NCI-H774 (cell line): ENCODE measurements at places on chromosomes 6 and 20.

GRCh38 chr6:30062471-30063178 lies 1.6 kb downstream of the POLR1H start:
- DNase-seq = no peak

- no peak for DNase-seq
Observed at GRCh38 chr6:136359851-136360250, 70.2 kb upstream of the BCLAF1 start.

GRCh38 chr20:34401741-34402455 lies 38.8 kb downstream of the ITCH start:
- DNase-seq = no peak

GRCh38 chr6:26021001-26021349 lies 58.4 kb downstream of the TRIM38 start:
- DNase-seq = peak; percentile 71

- no peak for DNase-seq
Observed at GRCh38 chr20:50595988-50596693, 86.0 kb downstream of the PTPN1 start.

DNA sequence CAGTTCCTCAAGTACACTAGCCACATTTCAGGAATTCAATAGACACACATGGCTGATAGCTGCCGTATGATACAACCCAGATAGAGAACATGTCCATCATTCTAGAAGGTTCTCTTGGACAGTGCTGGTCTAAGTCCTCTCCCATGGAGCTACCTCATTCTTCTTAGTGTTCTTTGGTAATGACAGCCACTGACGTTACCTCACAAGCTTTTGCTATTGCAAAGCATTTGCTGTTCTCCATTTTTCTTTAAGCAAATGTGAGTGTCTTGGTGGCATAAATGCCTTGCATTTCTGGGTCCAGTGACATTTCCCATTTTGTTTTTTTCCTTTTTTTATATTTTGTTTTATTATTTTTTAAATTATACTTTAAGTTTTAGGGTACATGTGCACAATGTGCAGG lies 8.3 kb upstream of the CEBPB start:
- DNase-seq = no peak

GRCh38 chr20:59184880-59185447 lies 21.3 kb downstream of the ZNF831 start:
- DNase-seq = no peak

GRCh38 chr6:35674594-35674993 lies 14.1 kb downstream of the FKBP5 start:
- DNase-seq = no peak

DNA sequence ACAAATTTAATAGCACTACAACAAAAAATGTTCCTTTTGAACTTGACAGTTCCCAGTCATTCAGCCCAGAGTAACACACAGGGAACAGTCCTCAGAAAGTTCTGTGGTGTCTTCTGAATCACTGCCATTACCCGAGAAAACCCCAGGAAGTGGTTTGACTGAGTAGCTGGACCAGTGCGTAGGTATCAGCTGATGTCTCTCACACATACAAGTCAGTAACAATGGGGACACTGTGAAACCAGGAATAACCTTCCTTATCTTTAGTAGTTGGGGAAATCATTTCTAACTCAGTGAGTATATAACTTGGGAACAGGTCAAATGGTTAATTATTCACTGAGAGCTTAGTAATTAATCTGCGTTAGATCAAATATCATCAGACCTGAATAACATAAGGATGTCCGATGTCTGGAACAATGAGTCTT lies 73.1 kb downstream of the HIVEP2 start:
- DNase-seq = no peak

- peak; percentile 77 for DNase-seq
Observed at GRCh38 chr20:57390604-57391438, at the start of gene RBM38. TSS of gene RBM38 (plus strand) at chr20:57391396. CDS start at chr20:57391582, 186 bp downstream.

DNA sequence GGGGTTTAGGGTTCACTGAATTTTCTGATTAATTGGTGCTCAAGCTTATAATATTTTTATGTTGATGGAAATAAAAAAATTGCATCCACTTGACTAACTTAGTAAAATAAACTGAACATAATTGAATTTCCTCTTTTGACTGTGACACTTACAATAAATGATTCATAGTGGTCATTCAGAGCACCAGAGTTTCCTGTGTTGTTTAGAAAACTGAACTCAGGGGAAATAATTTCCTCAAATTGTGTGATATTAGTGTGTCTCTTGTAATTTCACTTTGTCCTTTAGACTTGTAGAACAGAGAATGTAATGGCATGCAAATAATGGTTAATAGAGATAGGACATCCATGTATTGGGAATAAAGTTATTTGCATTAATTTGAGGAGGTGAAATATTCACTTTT lies 319.7 kb upstream of the MAN1A1 start:
- no peak for DNase-seq

GRCh38 chr6:86934365-86934764 lies 3.0 kb upstream of the HTR1E start:
- no peak for DNase-seq
